ENCODE measurements at places on chromosomes 11 and 22. TPM values are rescaled to one million over a fixed set of nuclear protein-coding genes. Genes with fewer than 3 reads are reported as not detected.

DNA sequence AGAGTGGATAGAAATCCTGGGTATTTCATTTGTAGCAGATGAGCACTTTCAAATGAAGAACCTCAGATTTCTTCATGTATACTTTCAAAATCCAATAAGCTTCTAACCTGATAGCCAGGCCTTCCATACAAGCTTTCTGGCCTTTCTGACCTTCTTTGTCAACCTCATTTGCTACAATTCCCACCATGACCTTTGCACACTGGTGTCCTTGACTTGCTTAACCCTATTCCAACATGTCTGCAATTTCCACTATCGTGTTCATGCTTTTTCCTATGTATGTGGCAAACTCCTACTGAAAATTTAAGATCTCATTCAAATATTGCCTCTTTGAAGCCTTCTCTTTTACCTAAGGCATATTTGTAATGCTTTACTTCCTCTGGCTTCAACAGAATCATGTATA is 242.1 kb upstream of the CCDC90B start:
- no peak for DNase-seq
- no peaks in the 10 kb centered on the region for H3K4me1 ChIP-seq
- H3K27ac ChIP-seq, result no peak overlapping the region
- H3K36me3 ChIP-seq, result no peaks in the 10 kb centered on the region
- no peak overlapping the region for H3K4me3 ChIP-seq
- H3K27me3 ChIP-seq, result no peaks in the 10 kb centered on the region

DNA sequence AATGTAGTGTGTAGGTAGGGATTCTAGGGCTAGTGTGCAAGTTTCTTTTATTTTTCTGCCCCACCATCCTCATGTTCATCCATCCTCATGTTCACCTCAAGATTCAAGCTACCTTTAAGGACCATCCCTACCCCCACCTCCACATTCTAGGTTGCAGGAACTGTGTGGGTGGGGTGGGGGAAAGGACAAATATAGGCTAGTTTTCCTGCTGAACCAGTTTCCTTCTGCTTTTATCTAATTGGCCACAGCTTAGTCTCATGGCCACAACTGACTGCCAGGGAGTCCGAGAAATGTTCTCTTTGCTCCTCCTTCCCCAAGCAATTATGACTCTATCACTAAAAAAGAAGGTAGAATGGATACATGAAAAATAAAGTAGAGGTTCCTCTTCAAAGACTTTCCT is 179.0 kb upstream of the LARGE1 start:
- H3K36me3 ChIP-seq, result no peaks in the 10 kb centered on the region
- H3K27ac ChIP-seq, result no peak overlapping the region
- H3K4me1 ChIP-seq, result no peaks in the 10 kb centered on the region
- H3K27me3 ChIP-seq, result no peaks in the 10 kb centered on the region
- no peak for DNase-seq

The SLC7A4 gene
- total RNA-seq, result 0.28 TPM

The NLRP10 gene
- total RNA-seq, result not detected
